Left lung (tissue), 14 donors: ENCODE measurements at places on chromosomes 2 and 18. TPM values are rescaled to one million over a fixed set of nuclear protein-coding genes. Genes with fewer than 3 reads are reported as not detected.
A peak's percentile ranks its signal among the peaks of the same experiment; 100 is the strongest.

- H3K36me3 ChIP-seq, result no peaks in the 10 kb centered on the region
- H3K27ac ChIP-seq, result no peak overlapping the region
- DNase-seq, result no peak
- no peak overlapping the region for H3K4me3 ChIP-seq
- peaks cover 28% of the 10 kb centered on the region for H3K27me3 ChIP-seq
Measured at GRCh38 chr2:129892360-129892759, 87.1 kb upstream of the RAB6C start.

DNA sequence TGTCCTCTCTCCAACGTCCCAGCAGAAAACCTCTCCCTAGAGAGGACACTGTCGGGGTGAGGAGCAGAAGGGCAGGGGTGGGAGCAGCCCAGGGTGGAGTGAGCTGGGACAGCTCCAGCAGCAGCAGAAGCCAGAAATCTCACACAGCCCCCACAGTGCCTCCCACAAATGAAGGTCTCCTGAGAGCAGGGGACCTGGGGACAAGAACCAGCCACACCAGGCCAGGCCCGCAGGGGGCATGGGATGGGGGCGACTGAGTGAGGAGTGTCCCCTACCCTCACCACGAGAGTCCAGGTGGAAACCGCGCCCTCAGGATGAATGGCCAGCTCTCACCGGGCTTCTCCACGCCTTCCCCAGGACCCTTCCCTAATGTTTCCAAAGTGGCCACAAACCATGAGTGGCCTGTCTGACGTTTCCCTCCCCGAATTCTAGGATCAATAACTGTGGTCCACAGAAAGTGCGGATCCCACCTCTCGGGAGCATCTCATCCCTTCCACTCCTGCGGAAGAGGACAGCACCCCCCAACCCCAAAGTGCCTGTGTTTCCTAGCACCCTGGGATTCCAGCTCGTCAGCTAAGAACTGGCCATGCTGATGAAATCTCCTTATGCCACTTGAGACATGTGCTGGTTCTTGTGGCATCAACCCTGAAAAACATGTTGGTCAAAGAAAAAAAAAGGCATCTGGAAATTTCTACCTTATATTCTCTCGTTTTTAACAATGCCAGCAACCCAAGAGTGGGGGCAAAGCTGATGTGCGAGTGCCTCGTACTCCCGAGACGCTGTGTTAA lies 121.1 kb downstream of the HDAC4 start:
- peaks cover 19% of the 10 kb centered on the region for H3K4me1 ChIP-seq
- no peaks in the 10 kb centered on the region for H3K27me3 ChIP-seq
- H3K4me3 ChIP-seq, result no peak overlapping the region
- H3K27ac ChIP-seq, result no peak overlapping the region
- no peaks in the 10 kb centered on the region for H3K36me3 ChIP-seq

- no peak overlapping the region for H3K4me3 ChIP-seq
- peaks cover 50% of the 10 kb centered on the region for H3K4me1 ChIP-seq
- H3K36me3 ChIP-seq, result no peaks in the 10 kb centered on the region
- DNase-seq, result no peak
- H3K27ac ChIP-seq, result peak overlapping the region; percentile 57
Measured at GRCh38 chr2:64192664-64193105, 48.5 kb upstream of the PELI1 start.

GRCh38 chr2:201122276-201122675 lies 6.3 kb downstream of the CFLAR start:
- H3K27me3 ChIP-seq, result no peaks in the 10 kb centered on the region
- peak overlapping the region; percentile 99 for H3K27ac ChIP-seq
- peaks cover 47% of the 10 kb centered on the region for H3K4me1 ChIP-seq

Gene AMER3
- total RNA-seq, result not detected
